ENCODE measurements at places on chromosomes 11 and 22.

- DNase-seq: no peak
These were observed 1310.1 kb upstream of the RAG2 start for GRCh38 chr11:37908219-37908548.

- DNase-seq: no peak
These were observed 1260.9 kb downstream of the BRD1 start for GRCh38 chr22:48566741-48567140.

DNA sequence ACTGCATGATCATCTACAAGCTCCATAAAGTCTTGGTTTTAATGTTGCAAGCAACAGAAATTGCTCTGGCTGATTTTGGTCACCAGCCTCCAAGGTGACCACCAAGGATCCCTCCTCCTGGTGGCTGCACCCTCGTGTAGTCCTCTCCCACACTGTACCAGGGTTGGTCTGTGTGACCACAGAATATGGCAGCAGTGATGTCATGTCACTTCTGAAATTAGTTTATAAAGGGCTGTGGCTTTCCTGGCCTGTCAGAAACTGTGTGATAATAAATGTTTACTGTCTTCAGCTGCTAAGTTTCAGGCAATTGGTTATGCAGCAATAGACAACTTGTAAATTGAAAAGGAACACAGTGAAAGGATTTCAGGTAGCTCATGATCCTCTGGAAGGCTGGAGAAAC lies 5.3 kb upstream of the PRDM11 start:
- no peak for DNase-seq

DNA sequence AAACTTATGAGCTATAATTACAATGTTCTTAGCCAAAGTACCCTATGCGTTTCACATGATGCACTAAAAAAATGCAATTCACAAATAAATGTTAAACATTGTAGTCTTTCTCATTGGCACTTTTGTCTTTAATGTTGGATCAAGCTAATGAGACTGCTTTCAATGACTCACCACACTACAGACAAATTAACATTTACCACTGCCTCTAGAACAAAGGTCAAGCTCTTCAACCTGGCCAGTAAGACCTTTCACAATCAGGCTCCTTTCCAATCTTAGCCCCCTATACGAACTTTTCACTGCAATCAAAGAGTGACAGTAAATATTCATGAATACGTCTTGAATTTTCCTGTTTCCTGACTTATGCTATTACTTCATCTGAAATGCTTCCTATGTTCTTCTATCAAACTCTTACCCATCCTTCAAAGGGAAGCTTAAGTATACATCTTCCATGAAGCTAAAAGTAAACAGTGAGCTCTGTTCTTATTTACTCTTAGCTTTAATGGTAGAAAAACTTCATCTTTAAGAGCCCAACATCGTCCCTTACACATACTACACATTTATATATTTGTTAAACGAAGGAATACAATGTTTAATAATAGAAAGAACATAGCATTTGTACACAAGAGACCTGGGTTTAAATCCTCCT lies 326.6 kb upstream of the PITPNB start:
- DNase-seq: no peak

GRCh38 chr22:30860176-30861105 lies 108.1 kb downstream of the MORC2 start:
- DNase-seq: no peak

DNA sequence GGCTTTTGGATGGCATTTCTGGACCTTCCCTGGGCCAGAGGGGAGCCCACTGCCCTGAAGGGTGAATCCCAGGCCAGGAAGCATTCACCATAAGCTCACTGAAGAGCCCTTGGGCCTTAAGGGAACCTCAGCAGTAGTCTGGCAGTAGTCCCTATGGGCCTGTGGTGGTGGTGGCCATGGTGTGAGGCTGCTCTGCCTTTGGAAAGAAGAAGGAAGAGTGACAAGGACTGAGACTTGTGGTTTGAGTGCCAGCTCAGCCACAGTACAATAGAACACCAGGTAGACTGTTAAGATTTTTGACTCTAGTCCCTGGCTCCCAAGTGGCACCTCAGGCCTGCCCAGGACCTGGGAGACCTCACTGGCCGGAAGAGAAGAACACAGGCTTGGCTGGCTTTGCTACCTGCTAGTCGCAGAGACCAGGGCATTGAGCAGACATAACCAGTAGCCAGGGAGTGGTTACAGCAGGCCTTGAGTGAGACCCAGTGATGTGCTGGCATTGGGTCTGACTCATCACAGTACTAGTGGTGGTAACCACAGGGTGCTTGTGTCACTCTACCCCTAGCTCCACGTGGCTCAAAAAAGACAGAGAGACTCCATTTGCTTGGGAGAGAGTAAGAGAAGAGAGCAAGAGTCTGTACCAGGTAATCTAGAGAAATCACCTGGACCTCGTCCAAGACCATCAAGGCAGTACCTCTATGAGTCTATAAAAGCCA lies 259.8 kb upstream of the BLID start:
- DNase-seq: no peak

GRCh38 chr22:36773935-36774334 lies 2.0 kb downstream of the IFT27 start:
- no peak for DNase-seq

- DNase-seq: no peak
These were observed 22.0 kb upstream of the ZC3H12C start for GRCh38 chr11:110071197-110071596.

GRCh38 chr11:73716153-73717056 lies 44.5 kb downstream of the RAB6A start:
- DNase-seq: no peak

- DNase-seq: no peak
These were observed 37.2 kb downstream of the PPP6R3 start for GRCh38 chr11:68497761-68498160.

DNA sequence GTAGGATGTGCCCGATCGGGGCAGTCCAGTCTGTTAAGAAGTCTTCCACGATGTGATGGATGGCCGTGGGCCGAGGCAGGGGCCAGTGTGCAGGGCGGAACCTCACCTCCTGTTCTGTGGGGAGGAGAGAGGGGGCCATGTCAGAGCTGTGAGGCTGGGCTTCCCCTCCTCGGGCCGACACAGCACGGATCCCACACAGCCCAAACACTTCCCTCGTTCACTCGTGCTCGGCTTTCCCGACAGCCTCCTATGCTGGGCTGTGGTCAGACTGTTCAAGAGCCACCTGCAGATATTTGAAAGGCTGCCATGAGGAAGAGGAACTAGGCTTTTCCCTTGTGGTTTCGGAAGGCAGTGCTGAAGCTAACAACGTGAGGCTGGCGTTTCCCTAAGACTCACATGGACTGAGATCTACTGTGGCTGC lies 12.3 kb upstream of the TXN2 start:
- DNase-seq: no peak

DNA sequence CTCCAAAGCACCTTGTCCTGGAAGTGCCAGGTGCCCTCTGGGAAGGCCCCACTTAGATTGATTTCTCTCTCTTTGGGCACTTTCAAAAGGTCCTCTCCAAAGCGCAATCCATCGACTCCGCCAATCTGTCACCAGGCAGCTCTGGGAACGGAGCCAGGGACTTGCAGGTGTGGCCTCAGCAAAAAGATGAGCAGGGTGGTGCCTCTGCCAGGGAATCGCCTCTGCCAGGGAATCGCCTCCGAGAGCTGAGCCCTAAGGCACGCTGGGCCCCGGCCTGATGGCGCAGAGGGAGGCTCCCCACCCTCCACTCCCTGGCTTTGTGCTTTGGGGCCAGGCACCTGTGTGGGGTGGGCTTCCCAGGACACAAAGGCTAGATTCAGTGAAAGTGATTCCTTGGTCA lies 1391.3 kb downstream of the TBC1D22A start:
- DNase-seq: no peak

DNA sequence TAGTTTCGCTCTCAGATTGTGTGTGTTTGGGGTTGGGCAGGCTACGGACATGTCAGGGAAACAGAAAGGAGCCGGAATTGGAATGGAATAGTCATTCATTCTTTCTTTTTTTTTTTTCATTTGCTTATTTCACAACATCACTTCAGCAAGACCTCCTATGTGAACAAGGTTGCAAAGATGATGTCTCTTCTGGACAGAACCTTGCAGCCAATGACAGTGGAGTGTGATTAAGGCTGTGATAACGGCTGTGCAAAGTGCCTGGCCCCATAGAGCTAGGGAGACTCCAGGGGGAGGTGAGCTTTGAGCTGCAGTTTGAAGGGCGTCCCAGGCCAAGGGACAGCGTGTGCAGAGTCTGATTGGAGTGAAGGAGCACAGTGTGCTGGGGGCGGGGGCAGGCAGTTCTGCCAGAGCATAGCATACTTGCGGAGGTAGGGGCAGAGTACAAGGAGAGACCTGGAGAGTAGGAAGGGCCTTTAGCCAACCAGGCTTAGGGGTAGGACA lies 3.4 kb downstream of the TIGD3 start:
- no peak for DNase-seq

GRCh38 chr11:12625438-12626071 lies 48.7 kb upstream of the TEAD1 start:
- DNase-seq: no peak

DNA sequence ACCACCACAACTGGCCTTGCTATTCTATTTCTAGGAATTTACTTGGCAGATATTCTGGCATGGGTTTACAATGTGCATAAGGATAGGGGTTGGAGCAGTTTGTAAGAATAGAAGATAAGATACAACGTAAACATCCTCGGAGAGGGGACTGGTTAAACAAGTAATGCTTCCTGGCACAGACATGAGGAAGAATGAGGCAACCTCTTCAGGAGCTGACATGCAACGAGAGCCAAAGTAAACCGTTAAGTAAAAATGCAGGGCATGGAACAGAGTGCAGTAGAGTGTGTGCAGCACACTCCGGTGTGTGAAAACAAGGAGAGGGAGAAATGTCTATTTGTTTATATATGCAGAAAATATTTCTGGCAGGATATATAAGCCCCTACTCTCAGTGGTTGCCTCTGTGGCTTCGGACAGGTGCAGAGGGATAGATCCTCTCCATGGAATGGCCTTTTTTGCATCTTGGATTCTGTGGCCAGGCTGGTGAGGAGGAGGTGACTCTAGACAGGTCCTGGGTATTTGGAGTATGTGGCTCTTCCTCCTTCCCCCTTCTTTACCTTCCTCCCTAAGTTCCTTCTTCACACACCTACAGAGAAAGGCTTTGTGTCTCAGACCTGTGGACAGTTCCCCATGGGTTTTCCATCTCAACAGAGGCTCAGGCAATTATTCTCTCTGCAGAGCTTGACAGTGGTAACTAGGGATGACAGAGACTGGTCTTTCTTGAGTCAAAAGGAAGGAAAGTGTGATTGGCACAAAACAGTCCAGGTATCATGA lies 2.5 kb downstream of the RAB36 start:
- DNase-seq: no peak

GRCh38 chr11:98411777-98412176 lies 609.0 kb upstream of the CNTN5 start:
- no peak for DNase-seq

DNA sequence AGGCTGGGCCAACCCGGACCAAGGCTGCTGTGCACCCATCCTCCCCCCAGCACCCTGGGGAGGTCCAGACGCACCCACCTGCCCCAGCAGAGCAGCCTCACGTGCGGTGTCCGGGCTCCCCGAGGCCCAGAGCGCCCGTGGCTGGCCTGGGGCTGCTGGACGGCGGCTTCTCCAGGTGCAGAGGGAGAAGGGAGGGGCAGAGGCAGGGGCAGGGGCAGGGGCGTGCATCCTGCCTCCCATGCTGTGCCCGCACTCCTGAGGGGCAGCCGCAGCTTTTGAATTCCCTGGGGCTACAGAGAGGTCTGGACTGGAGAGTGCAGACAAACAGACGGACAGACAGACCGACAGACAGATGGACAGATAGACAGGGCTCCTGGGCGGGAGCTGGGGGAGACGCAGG lies 83.6 kb upstream of the PRR5 start:
- no peak for DNase-seq

DNA sequence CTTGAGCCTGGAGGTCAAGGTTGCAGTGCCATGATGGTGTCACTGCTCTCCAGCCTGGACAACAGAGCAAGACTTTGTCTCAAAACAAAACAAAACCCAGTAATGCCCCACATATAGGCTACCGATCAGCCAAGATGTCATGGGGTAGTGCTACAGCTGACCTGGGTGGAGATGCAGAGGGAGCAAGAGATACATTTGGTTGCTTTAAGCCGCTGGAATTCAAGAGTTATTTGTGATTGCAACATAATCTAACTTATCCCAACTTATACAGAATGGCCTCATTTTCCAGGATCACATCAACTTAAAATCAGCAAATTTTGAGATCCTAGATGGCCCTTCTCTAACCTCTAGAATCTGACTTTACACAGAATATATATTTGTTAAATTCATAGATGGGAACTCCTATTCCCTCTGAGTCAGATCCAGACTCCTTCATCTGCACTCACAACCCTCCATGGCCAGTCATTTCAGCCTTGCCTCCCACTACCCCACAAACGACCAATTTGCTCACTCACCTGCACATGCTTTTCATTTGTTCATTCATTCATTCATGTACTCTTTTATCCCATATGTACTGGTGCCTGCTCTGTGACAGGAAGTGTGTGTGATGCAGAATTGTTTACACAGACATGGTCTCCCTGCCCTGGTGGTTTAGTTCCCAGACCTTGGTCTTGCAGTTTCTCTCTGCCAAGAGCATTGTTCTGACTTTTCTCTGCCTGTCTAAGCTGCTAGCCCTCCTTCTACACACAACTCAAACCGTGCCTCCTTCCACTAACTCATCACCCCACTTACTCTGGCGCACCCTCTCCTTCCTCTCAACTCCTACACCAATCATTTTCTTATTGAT lies 24.1 kb upstream of the APLNR start:
- DNase-seq: no peak

- no peak for DNase-seq
These were observed 5.4 kb downstream of the IZUMO1R start for GRCh38 chr11:94309757-94310156.

- no peak for DNase-seq
These were observed 18.4 kb downstream of the PSMD13 start for GRCh38 chr11:255176-255575.

DNA sequence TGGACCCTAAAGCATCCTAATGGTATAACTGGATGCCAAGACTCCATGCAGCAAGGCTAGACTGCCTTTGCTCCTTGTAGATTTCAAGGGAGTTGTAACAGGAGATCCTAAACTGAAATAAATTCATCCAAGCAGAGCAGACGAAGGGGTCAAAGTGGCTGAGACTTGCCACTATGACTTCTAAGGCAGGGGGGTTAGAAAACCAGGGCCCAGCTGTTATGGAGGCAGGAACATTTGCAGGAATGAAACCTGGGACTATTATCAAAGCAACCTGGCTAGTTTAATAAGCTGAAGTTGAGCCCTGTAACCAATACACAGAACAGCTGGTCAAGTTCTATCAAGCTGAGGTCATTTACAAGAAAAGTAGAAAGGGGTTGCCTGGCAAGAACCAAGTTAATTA lies 122.2 kb upstream of the TRPC6 start:
- no peak for DNase-seq

Data from stimulated activated CD8-positive, alpha-beta memory T cell treated with anti-CD3 and anti-CD28 coated beads, Interleukin-4, amount 100 ng/mL, for 4 hours (primary cell).